ENCODE measurements at places on chromosomes 13 and 19. TPM values are rescaled to one million over a fixed set of nuclear protein-coding genes. Genes with fewer than 3 reads are reported as not detected.

The PSG7 gene
- not detected for total RNA-seq

The TNFSF11 gene
- total RNA-seq: 1.9 TPM

The AMH gene
- total RNA-seq: 6.1 TPM

The RNASEH2B gene
- 63.5 TPM for total RNA-seq

The RUBCNL gene
- 0.36 TPM for total RNA-seq
